ENCODE measurements at places on chromosomes 16 and 17.

DNA sequence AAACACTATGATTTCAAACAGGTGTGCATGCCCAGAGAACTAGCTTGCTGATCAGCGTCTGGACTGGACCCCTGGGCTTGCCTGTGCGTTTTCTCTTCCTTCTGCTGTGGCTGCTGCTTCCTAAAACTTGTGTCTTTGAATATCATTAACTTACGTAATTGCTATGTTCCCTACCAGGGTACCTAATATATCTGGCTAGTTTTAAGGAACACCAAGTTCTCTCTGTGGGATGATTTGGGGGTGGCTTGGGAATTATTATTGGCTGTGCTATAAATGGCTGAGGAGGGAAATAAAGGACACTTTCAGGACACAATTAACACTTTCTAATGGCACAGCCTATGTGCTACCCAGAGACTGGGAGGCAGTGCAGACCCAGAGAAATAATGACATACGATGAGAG, 606.0 kb upstream of the RBFOX1 start:
- DNase-seq: no peak

DNA sequence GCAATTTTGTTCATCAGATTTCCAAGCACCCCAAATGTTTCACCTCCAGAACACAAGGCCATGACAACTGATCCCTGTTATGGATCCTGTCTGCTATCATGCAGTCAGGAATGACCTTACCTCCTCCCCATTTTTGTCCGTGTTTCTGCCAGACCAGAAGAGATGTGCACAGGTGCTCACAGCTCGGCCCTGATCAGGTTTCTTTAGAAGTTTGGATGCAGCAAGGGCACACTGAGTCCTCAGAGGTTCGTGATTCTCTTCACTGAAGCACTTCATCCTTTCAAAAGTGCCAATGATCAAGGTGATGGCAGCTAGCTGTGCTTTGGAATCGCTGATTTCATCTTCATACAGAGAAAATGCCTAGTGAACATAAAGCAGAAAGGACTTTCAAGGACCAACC, 26.9 kb downstream of the VPS35 start:
- DNase-seq: no peak

GRCh38 chr17:44071772-44072171, 1.2 kb downstream of the G6PC3 start:
- no peak for DNase-seq

DNA sequence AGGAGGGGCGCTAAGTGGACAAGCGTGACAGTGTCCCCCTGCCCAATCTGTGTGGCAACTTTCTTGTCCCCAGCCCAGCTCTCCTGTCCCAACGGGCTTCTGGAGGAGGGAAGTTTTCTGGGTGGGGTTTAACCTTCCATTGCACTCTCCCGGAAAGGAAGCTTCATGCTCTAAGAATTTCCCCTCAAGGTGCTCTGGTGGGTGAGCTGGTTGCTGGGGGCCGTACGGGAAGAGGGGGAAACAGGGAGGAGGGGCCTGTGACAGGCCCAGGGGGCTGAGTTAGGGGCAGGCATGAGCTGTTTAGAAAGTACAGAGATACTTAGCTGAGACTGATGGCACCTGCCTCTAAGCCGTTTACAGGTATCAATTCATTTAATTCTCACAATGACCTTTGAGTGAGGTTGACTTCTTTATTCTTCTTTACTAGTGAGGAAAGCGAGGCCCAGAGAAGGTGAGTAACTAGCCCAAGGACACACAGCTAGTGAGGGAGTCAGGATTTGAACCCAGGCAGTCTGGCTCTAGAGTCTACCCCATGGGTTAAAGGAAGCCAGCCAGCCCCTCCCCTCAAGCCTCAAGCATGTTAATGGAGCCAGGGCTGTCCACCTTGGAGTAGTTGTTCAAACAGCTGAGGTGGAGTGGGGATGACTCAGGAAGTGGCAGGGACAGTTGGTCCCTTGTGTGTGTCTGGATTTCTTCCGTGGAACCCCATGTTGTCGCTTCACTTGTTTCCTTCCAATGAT, 18.9 kb downstream of the ADGRG1 start:
- DNase-seq: no peak

GRCh38 chr17:63961355-63962212, 11.1 kb downstream of the SCN4A start:
- no peak for DNase-seq

DNA sequence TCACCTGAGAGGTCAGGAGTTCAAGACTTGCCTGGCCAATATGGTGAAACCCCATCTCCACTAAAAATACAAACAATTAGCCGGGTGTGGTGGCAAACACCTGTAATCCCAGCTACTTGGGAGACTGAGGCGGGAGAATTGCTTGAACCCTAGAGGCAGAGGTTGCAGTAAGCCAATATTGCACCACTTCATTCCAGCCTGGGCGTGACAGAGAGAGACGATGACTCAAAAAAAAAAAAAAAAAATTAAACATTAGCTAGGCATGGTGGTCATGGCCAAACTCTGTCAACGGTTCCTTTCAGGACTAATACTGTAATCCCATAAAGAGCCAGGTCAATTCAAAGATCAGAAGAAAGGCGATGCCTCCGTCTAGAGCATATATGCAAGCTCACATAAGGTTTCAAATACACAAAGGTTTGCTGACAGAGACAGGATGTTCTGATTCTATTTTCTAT, 2.4 kb downstream of the RNF157 start:
- DNase-seq: no peak

- DNase-seq: no peak
Observed at GRCh38 chr17:57810721-57811637, 38.9 kb downstream of the MRPS23 start.

GRCh38 chr16:66486773-66487579, 59.9 kb downstream of the BEAN1 start:
- DNase-seq: peak; percentile 9

DNA sequence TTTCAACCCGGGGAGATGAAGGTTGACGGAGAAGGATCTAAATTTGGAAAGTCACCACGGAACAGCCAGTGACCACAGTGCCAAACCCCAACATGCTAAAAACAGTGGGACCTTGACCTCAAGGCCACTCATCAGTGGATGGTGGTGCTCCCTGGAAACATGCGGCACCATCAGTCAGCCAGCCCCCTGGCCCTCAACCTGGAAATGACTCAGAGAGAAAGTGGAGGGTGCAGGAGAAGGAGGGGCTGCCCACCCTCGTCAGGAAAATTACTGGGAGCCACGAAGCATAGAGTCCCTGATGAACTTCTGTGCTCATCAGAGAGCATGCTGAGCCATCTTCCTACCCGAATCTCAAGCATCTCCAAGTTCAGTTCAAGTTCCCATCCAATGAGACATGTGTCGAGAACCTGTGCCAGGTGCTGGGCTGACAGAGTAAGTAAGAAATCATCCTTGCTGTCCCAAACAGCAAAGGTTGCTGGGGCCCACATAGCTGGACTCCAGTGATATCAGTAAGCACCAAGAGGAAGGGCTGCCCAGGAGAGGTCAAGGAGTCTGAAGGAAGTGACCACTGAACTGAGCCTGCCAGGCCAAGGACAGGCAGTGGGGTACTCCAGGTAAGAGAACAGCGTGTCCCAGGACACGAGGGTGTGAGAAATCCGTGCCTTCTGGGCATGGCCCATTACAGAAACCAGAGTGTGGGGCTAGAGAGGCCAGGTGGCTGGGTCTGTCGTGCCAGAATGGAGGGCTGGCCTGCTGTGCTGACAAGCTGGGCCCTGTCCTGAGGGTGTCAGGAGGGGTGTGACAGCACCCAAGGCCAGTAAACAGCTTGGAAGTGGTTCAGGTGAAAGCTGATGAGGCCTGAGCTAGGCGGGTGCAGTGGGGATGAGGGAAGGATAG, 5.2 kb downstream of the PECAM1 start:
- peak; percentile 46 for DNase-seq

- DNase-seq: no peak
Observed at GRCh38 chr17:13086142-13086769, 68.4 kb upstream of the ELAC2 start.

GRCh38 chr16:4874666-4875065, 27.4 kb downstream of the UBN1 start:
- no peak for DNase-seq

DNA sequence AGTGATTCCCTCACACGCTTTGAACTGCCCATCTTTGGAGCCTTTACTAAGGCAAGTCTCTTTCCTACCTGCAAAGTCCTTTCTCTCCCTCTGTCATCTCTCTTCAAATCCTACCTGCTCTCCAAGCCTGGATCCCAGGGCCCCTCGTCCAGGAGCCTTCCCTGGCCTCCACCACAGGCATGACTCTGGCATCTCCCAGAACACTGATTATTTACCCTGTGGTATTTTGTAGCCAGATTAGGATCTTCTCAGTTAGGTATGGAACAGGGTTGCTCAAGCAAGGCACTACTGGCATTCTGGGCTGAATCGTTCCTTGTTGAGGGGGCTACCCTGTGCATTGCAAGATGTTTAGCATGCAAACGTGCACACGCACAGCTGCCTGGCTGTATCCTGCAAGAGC, 31.9 kb upstream of the POLR3E start:
- DNase-seq: no peak

Data from activated T-cell treated with anti-CD3 and anti-CD28 coated beads, Interleukin-2, amount 50 U/mL, for 1 hour (primary cell).